Fibroblast of upper back skin (primary cell): ENCODE measurements at places on chromosomes 13 and 19.

DNA sequence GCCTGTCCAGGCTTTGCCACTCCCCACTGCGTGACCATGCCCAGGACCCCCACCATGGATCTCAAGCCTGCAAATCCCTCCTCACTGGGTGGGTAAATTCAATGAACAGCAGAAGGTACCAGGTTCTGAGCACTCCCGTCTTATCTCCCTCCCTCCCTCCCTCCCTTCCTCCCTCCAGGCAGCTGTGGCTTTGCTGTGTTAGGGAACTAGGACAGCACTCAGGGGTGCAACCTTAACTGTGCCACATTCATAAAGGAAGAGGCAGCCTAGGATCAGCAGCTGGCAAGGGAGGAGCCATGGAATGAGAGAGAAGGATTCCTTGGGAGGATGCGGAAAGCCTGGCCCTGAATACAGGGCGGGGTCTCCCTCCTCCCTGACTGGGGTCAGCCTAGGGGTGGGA, 5.6 kb downstream of the CEACAM4 start:
- DNase-seq, result no peak

- DNase-seq, result no peak
These were observed 63.7 kb upstream of the MRI1 start for GRCh38 chr19:13700621-13701020.

GRCh38 chr19:38839816-38840582, 8.4 kb upstream of the ECH1 start:
- DNase-seq, result no peak

DNA sequence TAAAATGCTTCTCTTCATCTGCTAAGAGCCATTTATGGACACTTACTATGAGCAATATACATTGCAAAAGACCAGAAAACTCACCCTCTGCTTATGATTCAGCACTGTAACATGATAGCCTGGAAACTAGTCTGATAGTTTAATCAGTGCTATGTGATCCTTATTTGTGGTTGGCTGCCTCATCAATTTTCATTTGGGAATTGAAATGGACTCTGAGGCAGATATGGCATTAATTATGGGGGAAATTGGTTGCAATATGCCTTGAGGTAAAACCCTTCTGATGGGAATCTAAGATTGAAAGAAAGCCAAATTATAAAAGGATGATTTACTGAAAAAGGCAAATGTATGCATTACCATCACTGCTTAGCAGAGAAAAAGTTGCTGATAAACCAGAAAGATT, 33.5 kb downstream of the FAM216B start:
- peak; percentile 97 for DNase-seq

- DNase-seq, result peak; percentile 60
These were observed 1.0 kb downstream of the MBNL2 start for GRCh38 chr13:97223037-97223710.

DNA sequence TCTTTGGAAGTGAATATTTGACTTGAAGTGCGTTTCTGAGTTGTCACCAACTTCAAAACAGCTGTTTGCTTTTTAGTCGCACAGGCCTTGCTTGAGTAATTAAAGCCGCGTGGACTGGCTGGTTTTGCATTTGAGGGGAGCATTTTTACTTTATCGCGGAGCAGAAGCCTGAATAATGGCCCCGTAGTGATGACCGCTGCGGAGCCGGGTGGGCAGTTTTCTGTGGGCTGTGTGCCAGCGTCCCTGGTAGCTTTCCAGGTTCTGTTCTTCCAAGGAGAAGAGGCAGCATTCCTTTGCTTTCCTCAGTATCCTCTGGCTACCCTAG, 1.1 kb downstream of the NAA16 start:
- peak; percentile 28 for DNase-seq

- no peak for DNase-seq
These were observed 27.4 kb upstream of the CEBPA start for GRCh38 chr19:33329736-33330135.

GRCh38 chr19:49712397-49712859, 21.5 kb downstream of the CPT1C start:
- no peak for DNase-seq

DNA sequence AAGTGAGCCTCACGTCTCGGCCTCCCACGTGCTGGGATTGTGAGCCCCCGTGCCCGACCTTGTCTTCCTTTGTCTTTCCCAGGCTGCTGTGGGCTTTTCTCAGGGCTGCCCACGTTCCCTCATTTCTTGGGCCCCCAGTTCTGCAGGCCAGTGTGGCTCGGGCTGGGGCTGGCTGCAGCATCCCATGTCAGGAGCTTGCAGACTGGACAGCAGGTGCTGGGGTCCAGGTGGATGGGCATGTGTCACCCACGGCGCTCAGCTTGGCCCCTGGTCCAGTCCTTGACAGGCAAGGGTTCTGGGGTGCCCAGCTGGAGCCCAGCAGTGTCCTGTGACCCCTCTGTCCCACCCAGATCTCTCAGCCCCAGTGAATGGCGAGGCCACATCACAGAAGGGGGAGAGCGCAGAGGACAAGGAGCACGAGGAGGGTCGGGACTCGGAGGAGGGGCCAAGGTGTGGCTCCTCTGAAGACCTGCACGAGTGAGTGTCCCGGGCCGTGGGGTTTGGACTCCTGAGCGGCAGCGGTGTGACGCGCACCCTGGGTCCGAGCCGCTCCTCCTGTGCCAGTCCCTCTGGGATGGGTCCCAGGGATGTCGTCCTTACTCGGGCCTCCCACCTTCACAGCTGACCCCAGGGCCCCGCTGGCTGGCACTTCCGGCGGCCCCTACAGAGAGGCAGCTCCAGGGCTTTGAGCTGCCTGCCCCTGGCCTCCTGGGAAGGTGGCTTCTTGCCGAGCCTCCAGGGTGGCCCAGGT, 17.3 kb downstream of the PLIN4 start:
- no peak for DNase-seq

- DNase-seq, result no peak
These were observed 65.9 kb downstream of the ENOX1 start for GRCh38 chr13:43720780-43721397.

DNA sequence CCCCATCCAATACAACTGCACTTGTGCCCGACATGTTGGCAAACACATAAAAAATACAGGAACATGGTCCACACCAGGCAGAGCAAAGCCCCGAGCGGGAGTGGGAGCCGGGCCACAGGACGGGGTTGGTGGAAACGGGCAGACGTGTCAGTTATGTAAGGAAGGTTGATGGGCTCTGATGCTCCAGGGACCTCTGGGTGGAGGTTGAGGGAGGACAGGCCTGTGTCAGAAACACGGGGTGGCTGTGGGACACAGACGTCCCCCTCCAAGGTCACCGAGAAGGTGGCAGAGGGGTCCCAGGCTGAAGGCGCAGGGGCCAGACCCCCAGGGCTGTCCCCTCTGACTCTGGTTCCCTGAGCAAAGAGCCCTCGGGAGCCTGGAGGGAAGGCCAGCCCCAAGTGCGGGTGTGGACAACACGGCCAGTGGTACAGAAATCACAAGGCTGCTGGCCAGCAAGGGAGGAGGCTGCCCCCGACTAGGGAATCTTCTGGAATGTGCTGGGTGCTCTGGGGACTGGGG, 31.4 kb upstream of the C13orf46 start:
- DNase-seq, result no peak

GRCh38 chr19:44653977-44654774, 10.5 kb downstream of the PVR start:
- peak; percentile 53 for DNase-seq

DNA sequence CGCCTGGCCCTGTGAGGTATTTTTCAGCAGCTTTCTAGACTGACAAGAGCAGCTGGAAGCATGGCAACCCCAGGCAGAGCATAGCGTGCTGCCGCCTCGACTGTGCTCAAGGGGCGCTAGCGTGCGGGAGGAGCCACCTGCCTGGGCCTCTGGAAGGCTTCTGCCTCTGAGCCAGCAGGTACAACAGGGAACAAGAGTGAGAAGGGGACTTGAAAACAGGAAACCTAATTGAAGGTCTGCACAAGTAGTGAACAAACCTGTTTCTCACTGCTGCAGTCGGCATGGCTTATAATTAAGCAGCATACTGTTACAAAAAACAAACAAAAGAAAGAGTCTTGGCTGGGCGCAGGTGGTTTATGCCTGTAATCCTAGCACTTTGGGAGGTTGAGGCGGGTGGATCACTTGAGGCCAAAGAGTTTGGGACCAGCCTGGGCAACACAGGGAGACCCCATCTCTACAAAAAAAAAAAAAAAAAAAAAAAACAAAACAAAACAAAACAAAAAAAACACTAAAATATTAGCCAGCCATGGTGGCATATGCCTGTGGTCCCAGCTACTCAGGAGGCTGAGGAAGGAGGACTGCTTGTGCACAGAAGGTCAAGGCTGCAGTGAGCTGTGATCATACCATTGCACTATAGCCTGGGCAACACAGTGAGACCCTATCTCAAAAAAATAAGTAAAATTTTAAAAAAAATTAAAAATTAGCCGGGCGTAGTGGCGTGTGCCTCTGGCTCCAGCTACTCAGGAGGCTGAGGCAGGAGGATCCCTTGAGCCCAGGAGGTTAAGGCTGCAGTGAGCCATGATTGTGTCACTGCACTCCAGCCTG, 12.6 kb upstream of the GARRE1 start:
- DNase-seq, result no peak

- DNase-seq, result no peak
These were observed 152.1 kb downstream of the KCTD15 start for GRCh38 chr19:33948651-33949335.
